Left cardiac atrium (tissue), 4 donors: ENCODE measurements at places on chromosomes 5 and 9. TPM values are rescaled to one million over a fixed set of nuclear protein-coding genes. Genes with fewer than 3 reads are reported as not detected.
A peak's percentile ranks its signal among the peaks of the same experiment; 100 is the strongest.

- DNase-seq = no peak
Measured at GRCh38 chr9:86252870-86253269, 6.6 kb downstream of the C9orf153 start.

DNA sequence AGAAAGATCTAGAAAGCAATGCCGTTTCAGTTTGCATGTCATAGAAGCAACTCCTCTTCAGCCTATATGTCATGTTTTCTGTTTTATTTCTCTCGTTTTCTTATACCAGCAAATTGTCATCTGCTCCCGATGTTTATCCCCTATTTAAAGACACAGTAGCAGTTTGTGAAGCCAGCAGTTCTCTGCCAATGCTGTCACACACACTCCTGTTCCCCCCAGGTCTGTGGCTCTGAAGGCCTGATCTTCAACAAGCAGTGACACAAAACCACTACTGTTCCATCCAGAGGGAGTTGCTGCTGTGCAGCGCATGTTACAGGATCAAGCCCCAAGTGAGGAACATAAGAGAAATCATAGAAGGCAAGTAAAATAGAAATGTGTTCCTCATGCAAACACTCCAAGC lies 364.1 kb upstream of the SLC30A5 start:
- DNase-seq = no peak

DNA sequence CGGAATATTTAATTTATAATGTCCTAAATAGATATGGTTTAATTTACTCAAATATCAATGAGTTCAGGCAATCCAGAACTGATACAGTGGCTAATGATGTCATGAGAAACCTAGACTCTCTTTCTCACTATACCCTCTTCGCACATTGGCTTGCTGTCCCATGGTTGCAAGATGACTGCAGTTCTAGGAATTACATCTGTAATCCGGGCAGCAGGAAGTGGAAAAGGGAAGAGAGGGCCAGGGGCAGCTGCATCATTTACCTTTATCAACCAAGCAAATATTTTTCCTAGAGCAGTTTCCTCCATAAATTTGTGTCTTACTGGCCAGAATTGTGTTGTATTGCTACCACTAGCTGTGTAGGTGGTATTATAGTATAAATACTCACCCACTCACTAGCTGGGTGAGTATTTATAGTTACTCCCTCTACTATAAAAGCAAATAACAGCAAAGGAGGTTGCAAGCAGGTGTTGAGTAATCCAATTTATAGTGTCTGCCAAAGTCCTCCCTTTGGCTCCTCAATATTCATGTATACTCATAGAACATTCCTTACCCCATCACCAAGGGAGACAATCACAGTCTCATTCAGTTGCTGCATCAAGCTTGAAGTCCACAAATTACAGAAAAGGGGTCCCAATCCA lies 168.8 kb downstream of the DROSHA start:
- DNase-seq = no peak

- DNase-seq = no peak
Measured at GRCh38 chr5:108523360-108523759, 141.5 kb upstream of the FBXL17 start.

DNA sequence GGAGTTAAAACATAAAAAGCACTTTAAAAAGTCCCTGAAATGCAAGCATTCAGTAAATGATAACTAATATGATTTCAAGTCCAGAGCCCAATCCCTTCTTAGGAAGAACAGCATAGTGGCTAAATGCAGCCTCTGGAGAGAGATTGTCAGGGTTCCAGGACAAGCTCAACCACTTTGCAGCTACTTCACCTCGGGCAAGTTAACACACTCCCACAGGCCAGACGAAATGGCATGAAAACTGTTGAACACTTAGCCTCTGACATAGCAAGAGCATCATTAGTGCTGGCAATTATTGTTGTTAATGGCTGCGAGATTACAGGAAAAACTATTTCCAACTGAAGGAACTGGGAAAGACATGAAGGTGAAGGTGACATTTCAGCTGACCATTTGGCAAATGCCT lies 205.8 kb downstream of the GRIA1 start:
- DNase-seq = no peak

DNA sequence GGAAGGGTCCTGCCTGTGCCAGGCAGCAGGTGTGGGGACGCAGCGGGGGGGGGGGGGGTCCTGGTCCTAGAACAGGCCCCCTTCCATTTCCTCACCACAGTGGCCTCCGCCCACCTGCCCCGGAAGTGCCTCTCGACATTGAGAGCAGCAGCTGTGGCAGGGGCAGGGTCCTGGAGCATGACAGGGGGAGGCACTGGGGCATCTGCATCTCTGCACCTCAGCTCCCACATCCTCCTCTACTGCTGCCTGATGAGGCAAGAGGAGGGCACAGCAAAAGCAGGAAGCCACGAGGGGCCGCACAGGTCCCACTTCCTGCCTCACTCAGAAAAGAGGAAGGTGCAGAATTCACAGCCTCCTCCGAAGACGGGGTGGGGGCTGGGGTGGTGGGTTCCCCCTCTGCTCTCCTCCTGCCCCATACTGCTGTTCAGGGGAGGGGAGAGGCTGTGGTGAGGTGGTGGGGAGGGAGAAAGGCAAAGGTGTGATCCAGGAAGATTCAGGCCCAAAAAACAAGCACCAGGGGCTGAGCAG lies 14.8 kb downstream of the AKNA start:
- peak; percentile 63 for DNase-seq

- DNase-seq = no peak
Measured at GRCh38 chr9:87557996-87558395, 60.3 kb downstream of the DAPK1 start.

DNA sequence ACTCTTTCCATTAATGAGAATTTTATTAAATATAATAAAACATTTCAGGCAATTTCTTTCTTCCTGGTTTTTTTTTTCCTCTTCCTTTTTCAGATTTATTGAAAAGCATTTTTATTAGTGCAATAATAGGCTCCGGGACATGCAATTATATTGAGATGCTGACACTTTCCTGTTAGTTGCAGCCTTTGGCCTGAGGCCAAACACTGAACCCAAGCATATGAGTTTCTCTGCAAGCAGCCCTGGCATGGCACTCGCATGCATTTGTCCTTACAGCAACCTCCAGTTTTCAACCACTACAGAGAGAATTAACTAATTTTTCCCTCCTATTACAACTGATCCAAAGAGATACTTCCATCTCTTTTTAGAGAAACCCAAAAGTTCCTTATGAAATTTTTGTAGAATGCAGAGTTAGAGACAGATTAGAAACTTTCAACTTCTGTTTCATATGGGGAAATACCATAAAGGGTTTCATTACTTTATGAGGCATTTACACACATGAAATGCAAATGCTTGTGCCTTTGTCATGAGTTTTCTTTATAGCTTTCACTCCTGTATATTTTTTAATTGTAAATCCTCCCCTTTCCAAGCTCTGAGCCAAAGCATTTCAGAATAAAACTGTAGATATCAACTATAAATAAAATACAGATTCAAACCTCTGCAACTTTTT lies 183.0 kb downstream of the CETN3 start:
- DNase-seq = peak; percentile 25

GRCh38 chr9:77531400-77531799 lies 116.7 kb downstream of the GNA14 start:
- DNase-seq = no peak

GRCh38 chr5:149594206-149594895 lies 13.1 kb downstream of the ARHGEF37 start:
- no peak for DNase-seq

GRCh38 chr9:119094086-119094485 lies 275.1 kb downstream of the BRINP1 start:
- no peak for DNase-seq

DNA sequence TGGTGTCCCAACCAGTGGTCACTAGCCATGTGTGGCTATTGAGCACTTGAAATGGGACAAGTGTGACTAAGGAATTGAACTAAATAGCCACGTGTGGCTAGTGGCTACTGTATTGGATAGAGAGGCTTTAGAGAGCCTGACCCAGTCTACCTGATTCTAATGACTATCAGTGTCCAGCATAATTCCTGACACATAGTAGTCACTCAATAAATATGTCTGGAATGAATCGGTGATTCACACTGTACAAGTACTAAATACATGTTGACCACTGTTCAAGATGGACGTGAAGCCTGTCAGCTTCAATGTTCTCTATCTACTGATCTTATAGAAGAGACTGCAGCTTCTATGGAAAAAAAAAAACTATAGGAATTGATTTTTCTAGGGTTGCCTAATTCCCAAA lies 57.7 kb upstream of the MAST4 start:
- DNase-seq = no peak

- no peak for DNase-seq
Measured at GRCh38 chr5:9125852-9126251, 420.0 kb downstream of the SEMA5A start.

DNA sequence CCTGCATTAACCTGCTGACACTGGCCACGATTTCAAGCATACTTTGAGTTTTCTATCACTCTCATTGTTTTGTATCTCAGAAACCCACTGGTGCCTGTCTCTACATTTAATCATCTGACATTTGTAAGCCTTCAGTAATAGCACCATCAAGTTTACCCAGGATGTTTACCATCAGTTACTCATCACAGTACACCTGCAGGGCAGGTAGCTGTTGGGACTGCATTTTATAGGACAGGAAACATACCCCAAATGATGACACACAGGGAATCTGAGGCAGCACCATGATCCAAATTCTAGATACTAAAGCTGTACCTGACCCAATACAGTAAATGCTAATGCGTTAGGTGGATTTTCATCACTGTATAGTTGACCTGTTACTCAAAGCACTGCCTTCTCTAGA lies 114.2 kb downstream of the FEM1C start:
- DNase-seq = no peak

DNA sequence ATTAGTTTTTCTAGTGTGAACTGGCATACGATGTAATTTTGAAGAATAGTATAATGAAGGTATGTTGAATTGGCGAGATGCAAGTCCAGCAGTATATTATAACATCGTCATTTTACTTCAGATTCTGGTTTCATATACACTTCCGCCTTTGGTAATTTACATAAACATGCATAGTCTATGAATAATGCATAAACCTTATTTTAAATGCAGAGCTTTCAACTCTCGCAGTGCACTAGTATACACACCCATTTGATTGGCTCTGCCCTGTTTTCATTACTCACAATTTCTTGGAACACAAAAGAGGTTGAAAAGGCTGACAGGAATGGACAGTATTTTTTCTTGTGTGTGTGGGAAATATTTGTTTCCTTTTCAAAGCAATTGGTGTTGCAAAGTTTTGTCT lies 128.9 kb upstream of the CCNH start:
- DNase-seq = no peak

DNA sequence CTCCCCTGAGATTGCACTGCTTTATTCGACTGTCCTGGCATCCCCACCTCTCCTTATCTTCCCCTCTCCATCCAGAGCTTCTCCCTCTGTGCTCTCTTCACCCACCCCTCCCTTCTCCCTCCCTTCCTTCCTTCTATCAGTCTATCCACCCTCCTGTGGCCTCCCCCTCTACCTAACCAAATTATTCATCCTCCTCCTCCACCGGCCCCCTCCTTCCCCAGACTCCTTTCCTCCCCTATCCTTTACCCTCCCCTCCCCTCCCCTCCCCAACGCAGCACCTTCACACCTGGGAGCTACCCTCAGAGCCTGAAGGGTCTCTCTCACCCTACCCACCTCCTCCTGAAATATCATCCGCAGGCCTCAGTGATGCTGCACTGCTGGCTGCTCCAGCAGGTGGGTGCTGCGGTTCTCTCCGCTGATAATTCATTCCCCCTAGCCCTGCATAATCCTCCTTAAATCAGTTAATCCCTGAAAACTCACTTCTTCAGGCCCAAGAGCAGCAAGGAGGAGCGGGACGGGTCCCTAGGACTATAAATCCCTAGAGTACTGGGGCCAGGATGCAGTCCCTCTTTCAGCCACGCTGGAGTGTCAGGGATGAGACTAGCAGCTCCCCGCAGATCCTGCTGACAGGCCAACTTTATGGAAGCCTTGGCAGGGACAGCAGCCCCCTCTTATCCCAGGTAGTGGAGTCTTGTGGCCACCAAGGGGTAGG lies 97.8 kb downstream of the PCDH1 start:
- no peak for DNase-seq

DNA sequence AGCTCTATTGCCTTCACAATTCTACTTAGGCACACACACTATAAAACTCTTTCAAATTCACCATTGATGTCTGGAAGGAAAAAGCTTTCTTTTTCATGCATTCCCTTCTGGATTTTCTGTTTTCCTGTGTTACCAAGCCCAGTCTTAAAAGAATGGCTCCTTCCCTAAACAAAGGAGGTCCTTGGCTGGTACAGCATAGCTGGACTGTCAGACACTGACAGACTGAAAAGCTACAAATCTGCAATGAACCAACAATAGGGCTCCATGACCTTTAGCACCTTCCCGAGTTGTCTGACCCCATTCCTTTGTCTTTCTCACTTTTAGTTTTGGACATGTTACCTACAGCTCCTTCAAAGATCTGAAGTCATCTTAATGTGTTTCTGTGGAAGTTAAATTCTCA lies 382.5 kb downstream of the TMEM161B start:
- DNase-seq = no peak

DNA sequence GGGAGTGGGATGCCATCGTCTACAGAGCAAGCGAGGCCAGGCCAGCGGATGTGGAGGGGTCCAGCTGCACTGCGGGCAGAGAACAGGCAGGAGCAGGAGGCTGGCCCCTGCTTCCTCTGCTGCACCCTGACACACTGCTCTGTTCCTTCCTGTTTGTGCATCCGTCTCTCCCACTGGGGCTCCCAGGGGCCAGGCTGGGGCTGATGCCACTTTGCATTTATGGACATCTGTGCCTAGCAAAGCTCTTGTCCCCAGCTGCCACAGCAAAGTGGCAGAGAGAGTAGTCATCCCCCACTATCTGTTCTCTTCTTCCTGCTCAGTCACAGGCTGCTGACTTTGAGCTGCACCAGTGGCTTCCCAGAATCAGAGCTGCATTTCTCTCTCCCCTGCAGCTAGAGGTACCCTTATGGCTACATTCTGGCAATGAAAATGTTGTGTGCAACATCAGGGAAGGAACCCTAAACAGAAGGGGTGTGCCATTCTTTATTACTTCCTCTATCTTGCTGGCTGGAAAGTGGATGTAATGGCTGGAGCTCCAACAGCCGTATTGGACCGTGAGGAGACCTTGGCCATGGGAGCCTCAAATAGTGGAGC lies 4.2 kb upstream of the NINJ1 start:
- DNase-seq = no peak

- DNase-seq = no peak
Measured at GRCh38 chr9:73773896-73774295, 622.2 kb downstream of the ANXA1 start.

EIF4E1B gene
- not detected for total RNA-seq

C5orf52 gene
- not detected for total RNA-seq

PPP3R2 gene
- not detected for total RNA-seq

PCDHA8 gene
- total RNA-seq = 0.10 TPM

TESK1 gene
- 31.9 TPM for total RNA-seq

ATP10B gene
- 0.26 TPM for total RNA-seq

NUTM2F gene
- total RNA-seq = not detected
